ENCODE measurements at places on chromosomes 16 and 17.
A peak's percentile ranks its signal among the peaks of the same experiment; 100 is the strongest.

DNA sequence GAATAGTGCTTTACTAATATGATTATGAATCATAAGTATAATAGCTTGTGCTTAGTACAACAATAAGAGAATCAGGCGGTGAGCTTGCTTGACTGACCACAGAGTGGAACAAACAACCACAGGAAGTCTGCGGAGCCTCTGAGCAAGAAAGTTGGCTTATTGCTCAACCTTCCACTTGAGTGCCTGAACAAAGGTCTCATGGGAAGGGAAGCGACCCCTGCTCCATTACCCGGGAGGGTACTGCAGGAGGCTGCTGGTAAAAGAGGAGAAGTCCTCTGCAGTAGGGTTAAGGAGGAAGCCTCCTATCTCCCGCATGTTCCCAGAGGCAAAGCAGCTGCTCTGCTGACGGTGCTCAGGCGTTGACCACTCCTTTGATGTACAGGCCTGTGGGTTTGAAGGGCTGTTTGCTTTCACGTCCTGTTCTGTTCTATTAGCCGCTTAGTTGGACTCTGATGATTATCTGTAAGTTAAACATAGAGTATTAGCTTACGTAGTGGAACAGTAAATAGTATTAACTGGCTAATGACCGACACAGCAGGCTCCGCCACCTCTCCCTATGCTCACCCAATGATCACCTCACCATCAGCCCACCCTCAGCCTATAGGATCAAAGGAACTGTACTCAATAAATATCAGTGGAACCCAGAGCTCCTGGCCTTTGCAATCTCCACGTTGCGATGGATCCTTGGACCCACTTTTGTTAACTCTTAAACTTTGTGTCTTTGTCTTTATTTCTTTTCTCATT lies 17.5 kb downstream of the ALOX15B start:
- DNase-seq: no peak

- no peak for DNase-seq
Observed at GRCh38 chr16:27174798-27175197, 28.5 kb upstream of the KDM8 start.

DNA sequence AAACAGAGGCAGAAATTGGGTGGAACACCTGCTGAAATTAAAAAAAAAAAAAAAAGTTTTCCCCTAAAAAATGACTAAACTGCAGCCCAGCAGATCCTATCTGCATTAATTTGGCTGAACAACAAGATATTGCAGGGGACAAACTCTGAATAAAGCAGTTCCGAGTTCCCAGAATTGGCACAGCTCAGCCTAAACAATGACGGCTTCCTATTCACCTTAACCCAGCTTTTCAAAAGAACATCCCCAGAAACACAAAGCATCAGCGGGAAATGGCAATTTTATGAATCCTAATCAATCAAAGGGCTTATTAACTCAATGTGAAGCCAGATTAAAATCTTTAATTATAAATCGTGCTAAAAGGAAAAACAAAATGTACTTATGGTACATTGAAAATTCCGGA lies 497.8 kb upstream of the ZFHX3 start:
- DNase-seq: no peak

DNA sequence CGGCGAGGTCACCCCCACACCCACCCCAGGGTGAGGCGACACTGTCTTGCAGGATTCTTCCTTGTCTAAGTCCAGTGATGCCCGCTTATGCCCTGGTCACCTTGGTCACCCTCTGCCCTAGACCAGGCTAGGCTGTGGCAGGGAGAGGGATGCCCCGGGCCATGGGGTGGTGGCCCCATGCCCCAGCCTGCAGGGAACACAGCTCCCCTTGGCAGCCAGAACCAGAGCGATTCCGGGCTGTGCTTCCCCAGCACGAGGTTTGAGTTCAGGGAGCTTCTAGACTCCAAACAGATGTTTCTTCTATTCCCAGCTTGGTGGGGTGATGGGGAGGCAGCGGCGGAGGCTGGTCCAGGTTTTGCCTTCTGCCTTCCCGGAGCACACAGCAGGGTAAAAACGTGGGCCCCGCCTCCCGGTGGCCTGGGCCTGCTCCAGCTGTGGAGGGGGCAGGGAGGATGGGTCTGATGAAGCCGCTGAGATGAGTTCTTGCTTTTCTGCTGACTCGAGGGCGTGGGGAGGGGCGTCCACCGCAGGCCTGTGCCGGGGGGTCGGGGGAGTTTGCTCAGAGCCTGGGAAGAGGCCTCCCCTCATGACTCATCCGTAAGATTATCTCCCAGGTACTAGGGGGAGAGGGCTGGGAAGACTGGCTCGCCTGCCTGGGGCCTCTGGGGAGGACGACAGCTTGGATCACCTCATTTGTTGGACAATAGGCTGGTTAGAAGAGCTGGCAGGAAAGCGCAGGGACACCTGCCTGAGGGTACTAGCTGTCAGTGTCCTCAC lies 15.4 kb downstream of the SMTNL2 start:
- no peak for DNase-seq

DNA sequence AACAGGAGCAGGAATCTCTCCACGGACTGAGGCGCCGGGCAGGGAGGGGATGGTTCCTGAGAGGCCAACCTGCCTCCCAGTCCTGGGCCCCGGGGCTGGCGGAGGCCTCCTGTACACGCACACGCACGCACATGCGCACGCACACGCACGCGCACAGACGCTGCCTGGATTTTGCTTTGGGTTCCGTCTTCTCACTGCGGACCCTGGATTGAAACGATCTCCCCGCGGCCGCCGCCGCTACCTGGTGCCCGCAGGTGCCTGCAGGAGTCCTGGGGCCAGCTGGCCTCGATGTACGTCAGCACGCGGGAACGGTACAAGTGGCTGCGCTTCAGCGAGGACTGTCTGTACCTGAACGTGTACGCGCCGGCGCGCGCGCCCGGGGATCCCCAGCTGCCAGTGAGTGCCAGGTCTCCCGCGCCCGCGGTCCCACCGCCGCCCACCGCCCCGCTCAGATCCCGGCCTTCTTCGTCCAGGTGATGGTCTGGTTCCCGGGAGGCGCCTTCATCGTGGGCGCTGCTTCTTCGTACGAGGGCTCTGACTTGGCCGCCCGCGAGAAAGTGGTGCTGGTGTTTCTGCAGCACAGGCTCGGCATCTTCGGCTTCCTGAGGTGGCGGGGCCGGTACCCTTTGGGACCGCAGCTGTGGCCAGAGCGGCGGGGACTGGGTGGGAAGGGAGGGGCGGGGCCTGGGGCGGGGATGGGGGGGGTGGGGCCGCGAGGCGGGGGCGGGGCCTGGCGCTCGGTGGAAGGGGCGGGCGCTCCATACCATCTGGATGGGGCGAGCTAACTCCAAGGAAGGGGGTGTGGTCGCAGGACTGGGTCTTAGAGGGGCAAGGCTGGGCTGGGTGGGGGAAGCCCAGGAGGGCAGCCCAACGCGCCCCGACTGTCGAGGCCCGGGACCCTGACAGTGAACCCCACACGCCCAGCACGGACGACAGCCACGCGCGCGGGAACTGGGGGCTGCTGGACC lies 12.3 kb downstream of the CES4A start:
- no peak for DNase-seq

GRCh38 chr17:79117905-79118487 lies 43.4 kb downstream of the ENGASE start:
- no peak for DNase-seq

DNA sequence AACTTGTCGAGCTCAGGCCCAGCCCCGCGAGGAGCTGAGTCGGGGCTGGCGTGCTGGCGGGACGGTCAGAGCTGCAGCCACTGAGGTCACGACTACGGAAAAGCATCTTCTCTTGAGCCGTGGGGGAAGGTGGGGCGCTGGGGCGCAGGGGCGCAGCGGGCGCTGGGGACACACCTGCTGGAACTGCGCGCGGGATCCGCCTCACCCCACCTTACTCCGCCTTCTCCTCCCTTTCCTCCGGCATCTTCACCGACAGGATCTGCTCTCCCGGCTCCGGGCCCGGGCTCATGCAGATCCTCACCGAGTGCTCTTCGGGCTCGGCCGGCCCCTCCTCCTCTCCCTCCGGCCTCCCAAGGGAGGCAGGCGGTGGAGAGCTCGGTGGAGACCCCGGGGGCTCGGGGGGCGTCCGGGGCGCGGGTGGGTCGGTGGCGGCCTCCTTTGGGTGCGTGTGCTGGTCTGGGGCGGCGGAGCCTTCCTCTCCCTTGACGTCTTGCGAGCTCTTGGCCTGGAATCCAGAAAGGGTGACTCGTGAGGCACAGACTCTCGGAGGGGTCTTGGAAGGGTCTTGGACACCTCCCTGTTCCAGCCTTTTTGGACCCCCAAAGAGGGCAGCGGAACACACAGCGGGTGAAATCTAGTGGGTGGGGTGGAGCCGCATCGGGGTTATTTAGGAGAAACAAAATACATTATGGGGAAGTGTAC lies 81.8 kb upstream of the KIFC3 start:
- DNase-seq: no peak

GRCh38 chr17:18182978-18183333 lies 672 bp upstream of the ALKBH5 start:
- DNase-seq: peak; percentile 60

DNA sequence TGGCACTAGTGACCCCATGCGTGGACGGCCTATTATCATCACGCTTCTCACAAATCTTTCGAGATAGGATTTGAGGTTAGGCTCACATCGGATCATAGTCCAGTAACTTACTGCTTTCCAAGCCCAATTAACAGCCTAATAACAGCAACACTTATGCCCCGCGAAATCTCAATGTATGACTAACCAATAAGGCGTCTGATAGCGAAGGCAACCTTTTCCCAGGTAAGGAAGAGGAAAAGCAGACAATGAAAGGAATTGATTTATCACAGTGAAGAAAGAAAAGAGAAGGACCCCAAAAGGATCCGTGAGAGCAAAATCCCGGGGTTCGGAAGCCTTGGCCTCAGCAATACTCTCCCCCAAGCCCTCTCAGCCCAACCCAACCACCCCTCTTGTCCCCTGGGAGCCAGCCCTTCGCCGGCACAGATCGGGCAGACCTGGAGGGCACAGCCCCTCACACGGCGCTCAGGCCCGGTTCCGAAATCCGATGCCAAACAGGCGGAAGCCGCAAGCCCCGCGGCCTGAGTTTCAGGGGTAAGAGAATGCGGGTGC lies 534 bp downstream of the GPATCH8 start:
- no peak for DNase-seq

DNA sequence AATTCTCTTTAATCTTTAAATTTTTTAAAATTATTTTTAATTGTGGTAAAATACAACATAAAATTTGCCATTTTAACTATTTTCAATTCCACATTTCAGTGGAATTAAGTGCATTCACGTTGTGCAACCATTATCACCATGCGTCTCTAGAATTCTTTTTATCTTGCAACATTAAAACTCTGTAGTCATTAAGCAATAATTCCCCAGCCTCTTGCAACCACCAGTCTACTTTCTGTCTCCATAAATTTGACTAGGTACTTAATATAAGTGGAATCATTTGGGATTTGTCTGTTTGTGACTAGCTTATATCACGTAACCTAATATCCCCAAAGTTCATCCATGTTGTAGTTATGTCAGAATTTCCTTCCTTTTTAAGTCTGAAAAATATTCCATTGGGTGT lies 79.1 kb downstream of the TAOK1 start:
- DNase-seq: no peak

DNA sequence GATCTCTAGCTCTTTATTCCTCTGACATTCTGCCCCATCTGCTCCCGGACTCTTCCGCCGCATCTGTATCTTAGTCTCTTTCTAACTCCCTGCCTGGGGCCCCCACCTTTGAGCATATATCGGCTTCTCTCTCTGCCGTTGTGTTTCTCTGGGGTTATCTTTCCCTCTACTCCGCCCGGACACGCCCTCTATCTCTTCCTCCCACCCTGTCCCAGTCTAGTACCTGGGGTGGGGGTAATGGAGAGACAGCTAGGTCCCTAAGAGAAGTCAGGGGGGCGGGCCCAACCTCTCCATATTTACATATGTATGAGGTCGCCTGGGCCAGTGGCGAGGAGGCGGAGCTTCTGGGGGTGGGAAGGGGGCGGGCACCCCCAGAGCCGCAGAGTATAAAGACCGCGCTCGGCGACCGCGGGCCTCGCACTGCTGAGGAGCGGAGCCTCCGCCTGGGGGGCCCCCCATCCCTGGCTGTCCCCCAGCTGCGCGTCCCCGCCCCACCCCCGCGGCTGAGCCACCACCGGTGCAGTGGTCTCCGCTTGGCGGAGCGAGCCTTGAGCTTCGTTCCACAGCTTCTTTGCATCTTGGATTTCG lies at the start of gene ATP1B2:
Gene ATP1B2 (plus strand): TSS at position 418 of the 588 bp plus-strand sequence. CDS start 593 bp downstream, outside the sequence.
- peak; percentile 47 for DNase-seq

- no peak for DNase-seq
Observed at GRCh38 chr17:77803726-77804125, 154.8 kb upstream of the TNRC6C start.

GRCh38 chr16:69610356-69610755 lies 44.6 kb downstream of the NFAT5 start:
- DNase-seq: no peak

All from stimulated activated CD4-positive, alpha-beta T cell treated with anti-CD3 and anti-CD28 coated beads, Interleukin-1b, Interleukin-23, amount 100 ng/mL, for 1 hour (primary cell).